ENCODE measurements at places on chromosomes 4 and X.

DNA sequence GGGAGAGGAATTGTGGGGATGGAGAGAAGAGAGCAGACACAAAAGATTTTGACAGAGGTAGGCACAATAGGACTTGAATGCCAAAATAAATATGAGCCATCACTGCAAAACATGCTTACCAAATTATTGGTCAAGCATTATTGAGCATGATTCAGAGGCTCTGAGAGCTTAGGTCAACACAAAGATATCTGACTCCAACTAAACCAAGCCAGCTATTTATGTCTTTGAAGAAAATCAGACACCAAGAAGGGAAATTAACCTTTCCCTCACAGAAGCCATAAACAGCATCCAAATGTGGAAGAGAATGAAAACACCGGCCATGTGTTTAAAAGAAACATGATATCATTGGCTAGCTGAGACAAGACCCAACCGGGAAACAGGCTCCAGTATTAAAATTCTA, 323.2 kb downstream of the RAB28 start:
- DNase-seq = no peak

GRCh38 chrX:38824176-38824575, 22.9 kb downstream of the MID1IP1 start:
- DNase-seq = no peak

DNA sequence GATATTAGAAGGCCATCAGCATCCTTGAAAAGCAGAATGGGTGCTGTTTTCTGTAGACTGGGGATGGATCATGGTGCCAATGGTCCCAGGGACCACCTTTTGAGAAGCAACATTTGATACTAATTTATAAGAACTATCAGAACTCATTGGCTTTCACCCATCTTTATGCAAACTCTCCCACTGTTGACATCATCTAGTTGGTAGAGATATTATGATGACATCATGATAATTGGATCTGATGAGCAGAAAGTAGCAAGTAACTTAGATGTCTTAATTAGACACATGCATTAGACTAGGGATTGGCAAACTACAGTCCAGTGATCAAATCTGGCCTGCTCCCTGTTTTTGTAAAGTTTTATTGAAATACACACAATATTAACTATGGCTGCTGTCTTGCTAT, 181.0 kb downstream of the DCHS2 start:
- DNase-seq = no peak

DNA sequence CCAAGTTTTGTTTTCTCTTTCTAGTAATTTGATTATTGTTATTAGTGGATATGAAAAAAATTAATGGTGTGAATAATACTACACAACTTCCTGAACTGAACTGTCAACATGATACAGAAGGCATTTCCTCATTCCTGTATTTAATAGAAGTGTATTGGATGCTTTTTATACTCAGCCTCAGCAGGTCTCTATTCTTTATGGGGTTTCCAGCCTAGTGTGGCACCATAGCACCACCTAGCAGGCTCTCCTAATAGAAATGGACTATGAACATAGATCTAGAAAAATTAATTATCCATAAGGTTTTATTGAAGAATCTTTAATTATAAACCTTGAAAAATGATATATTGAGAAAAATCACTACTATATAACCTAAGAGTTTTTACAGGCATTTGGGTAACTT, 52.4 kb downstream of the GLRB start:
- no peak for DNase-seq

- peak; percentile 49 for DNase-seq
These were observed 9.9 kb downstream of the ZNF157 start for GRCh38 chrX:47380268-47380667.

- no peak for DNase-seq
These were observed 7.6 kb downstream of the CTAG1A start for GRCh38 chrX:154592505-154592904.

GRCh38 chrX:143934542-143934941, 50.7 kb downstream of the UBE2NL start:
- no peak for DNase-seq

- DNase-seq = no peak
These were observed 956.5 kb downstream of the FAT4 start for GRCh38 chr4:126271292-126271691.

DNA sequence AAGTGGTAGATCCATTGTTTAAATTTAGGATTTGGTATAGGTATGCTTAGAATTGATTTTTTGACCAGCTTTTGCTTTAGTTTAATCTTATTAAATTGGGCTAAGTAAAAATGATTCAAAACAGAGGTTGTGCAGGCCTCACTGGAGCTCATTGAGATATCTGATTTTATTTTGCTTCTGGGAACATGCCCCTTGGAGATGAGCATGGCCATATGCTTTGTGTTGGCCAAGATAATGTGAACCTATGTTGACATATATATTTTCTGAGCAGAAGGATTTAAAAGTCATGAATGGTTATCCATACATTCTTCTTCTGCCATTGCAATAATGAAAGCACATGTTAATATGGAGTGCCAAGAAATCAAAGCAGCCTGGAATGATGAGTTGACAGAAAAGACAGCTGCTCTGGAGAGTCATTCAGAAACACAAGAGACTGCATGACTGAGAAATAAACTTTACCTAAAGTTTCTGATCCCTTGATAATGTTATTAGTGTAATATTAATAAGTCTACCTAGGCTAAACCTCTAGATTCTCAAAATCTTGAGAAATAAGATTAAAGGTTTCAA, 489.7 kb upstream of the GNPDA2 start:
- no peak for DNase-seq

DNA sequence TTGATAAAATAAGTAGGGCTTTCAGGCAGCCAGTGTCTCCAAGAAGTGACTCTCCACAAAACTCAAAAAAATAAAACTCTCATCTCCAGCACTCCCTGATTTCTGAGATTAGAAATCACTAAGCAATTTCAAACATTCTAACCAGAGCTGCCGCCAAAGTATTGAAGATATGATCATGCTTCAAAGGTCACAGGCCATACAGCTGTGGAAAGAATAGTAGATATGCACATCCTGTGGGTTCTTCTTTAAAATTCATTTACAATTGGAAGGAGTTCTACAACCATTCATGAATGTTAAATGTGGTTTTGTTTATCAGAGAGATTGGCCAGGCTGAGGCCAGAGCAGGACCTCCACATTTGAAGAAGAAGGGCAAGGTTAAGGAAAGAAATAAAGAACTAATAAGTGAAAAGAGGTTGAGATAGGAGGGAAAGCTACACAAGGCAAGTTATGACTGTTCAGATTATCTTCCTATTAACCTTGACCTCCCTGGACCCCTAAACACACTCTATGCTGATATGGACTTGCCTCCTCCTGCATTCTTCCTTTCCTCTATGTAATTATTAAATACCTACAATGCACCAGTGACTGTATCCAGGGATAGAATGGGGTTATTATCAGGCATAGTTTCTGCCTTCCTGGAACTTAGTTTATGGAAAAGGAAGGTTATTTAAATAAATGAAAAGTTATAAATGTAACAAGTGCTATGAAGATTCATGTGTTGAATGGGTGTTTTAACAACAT, 56.4 kb downstream of the USP38 start:
- no peak for DNase-seq

- DNase-seq = no peak
These were observed 26.9 kb downstream of the SLC2A9 start for GRCh38 chr4:9994246-9994847.

DNA sequence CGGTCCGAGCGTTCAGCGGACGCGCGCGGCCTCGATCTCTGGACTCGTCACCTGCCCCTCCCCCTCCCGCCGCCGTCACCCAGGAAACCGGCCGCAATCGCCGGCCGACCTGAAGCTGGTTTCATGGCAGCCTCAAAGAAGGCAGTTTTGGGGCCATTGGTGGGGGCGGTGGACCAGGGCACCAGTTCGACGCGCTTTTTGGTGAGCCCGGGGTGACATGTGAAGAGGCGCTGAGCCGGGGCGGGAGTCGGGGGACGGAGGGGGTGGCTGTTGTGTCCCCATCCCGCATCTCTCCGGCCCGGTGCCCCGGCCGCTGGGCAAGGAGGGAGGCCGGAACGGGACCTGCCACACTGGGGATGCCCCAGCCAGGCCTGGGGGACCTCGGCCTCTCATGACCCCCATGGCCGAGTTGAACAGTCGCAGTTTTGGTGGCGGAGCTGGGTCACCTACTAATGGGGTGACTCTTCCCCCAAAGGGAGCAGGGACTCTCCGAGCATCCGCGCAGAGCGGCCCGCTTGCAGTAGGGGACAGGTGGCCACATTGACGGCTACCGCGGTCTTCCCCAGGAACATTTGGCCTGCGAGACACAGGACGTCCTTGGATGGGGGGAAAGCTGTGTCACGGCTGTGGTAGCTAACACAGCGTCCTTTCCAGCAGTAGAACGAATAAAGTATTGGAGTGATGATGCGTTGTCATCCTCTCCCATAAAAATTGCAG, at the start of gene GK:
Gene GK, plus strand, starts transcription at position 9 of the 717 bp plus-strand sequence. Its CDS starts 115 bp downstream, at position 124.
- DNase-seq = no peak

DNA sequence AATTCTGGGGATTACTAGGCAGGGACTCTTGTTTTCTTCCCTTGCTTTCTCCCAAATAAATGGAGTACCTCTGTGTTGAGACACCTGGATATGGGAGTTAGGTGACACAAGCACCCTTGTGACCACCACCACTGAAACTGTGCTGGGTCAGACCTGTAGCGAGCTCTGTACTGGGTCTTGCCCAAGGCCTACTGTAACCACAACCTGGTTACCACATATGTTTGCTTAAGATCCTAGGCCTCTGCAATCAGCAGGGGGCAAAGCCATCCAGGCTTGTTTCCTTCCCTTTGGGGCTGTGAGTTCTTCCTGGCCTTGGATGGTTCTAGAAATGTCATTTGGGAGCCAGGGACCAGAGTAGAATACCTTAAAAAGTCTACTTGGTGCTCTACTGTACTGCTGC, 49.4 kb downstream of the LPAR4 start:
- no peak for DNase-seq

- no peak for DNase-seq
These were observed 70.9 kb downstream of the PDHA2 start for GRCh38 chr4:95910749-95911148.
